ENCODE measurements at places on chromosomes 13 and 19. TPM values are rescaled to one million over a fixed set of nuclear protein-coding genes. Genes with fewer than 3 reads are reported as not detected.

Gene MUC16
- total RNA-seq, result not detected

Gene APOC4
- total RNA-seq, result not detected

Gene BEST2
- total RNA-seq, result not detected

Gene TRAPPC2B
- 6.5 TPM for total RNA-seq

Gene LYPD3
- not detected for total RNA-seq

Gene PSG6
- not detected for total RNA-seq

Gene NUDT19
- total RNA-seq, result 8.1 TPM

Gene CBLC
- total RNA-seq, result not detected

Gene ADGRL1
- total RNA-seq, result 3.7 TPM

Gene PDE4C
- 0.09 TPM for total RNA-seq

Gene MZF1
- 12.8 TPM for total RNA-seq

Gene IL11
- total RNA-seq, result 0.09 TPM

Gene ISOC2
- 69.7 TPM for total RNA-seq

Gene ALDH16A1
- 31.3 TPM for total RNA-seq

Gene LRRC8E
- total RNA-seq, result 1.6 TPM

Gene TNFRSF19
- total RNA-seq, result 0.18 TPM

Gene B3GNT8
- 2.2 TPM for total RNA-seq

Gene CATSPERD
- total RNA-seq, result not detected

Gene CEACAM3
- total RNA-seq, result not detected

Gene LGALS4
- total RNA-seq, result not detected

Gene CD177
- 0.19 TPM for total RNA-seq

Gene SULT2A1
- not detected for total RNA-seq

Gene ATP4A
- not detected for total RNA-seq

Gene ZNF556
- total RNA-seq, result not detected

Gene ALG11
- 19.9 TPM for total RNA-seq

Gene TPT1
- total RNA-seq, result 4,524 TPM

Gene FUT6
- total RNA-seq, result not detected

Gene ONECUT3
- not detected for total RNA-seq

Gene CC2D1A
- total RNA-seq, result 5.4 TPM

Gene NFIC
- 43.8 TPM for total RNA-seq

Gene ZNF560
- total RNA-seq, result 0.47 TPM

Gene COG6
- total RNA-seq, result 19.8 TPM

Gene CACNA1A
- total RNA-seq, result 0.09 TPM

Gene SMAD9
- 1.8 TPM for total RNA-seq

Gene ZNF611
- total RNA-seq, result 10.1 TPM

Gene KIR2DL1
- not detected for total RNA-seq

Gene PTPRH
- total RNA-seq, result 1.3 TPM

Gene OVOL3
- total RNA-seq, result not detected

Gene SLC25A15
- total RNA-seq, result 22.0 TPM

Gene CPAMD8
- 0.18 TPM for total RNA-seq

Gene CGB1
- not detected for total RNA-seq

Gene FUT3
- total RNA-seq, result not detected

Gene MYO1F
- total RNA-seq, result 0.09 TPM

Gene C19orf67
- not detected for total RNA-seq

Gene SLC8A2
- under 0.01 TPM for total RNA-seq
